Colonic mucosa (tissue), 4 donors: ENCODE measurements at places on chromosomes 2 and 18.

DNA sequence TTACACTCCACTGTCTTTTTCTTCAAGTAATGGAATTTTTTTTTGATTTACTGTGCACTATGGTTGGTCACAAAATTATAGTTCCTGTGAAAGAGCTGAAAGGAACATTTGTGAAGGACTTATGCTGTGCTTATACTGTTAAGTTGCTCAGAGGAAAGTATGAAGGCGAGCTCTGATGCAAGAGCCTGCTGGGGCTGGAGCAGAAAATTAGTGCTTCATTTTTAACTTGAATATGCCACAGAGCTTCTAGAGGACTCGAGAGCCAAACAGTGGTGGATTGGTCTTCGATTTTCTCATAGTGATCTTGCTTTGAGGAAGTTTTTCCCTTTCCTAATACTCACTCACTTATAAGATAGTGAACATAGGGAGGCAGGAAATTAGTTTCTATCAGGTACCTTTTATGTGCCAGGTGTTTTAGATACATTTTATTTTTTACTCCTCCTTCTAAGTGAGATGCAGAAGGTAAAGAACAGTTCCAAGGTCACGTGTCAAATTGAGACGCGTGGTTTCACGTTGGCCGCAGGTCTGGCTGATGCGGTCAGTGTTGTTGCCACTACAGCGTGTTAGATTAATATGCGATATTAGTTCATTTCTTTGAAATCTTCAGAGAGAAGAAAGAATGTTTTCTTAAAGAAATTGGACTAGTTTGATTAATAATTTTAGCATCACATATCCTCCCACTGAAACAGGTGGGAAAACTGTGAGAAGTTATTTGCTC, 20.2 kb downstream of the GATA6 start:
- peak; percentile 19 for DNase-seq

DNA sequence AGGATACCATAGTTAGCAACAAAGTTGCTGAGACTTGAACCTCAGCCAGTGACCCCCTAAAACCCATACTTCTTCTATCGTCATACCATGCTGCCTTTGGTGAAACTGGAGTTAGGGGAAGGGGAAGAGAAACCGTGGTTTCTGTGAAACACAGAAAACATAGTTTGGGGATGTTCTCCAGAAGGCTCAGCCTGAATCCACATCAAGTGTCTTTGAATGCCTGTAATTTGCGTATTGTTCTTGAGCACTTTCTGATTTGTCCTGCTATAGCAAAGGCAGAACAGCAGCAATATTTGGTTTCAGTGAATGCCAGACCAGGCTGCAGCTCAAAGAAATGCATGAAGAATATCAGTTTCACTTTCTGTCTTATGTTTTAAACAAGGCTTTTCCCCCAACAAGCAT, 258.7 kb downstream of the TTC32 start:
- DNase-seq, result no peak

DNA sequence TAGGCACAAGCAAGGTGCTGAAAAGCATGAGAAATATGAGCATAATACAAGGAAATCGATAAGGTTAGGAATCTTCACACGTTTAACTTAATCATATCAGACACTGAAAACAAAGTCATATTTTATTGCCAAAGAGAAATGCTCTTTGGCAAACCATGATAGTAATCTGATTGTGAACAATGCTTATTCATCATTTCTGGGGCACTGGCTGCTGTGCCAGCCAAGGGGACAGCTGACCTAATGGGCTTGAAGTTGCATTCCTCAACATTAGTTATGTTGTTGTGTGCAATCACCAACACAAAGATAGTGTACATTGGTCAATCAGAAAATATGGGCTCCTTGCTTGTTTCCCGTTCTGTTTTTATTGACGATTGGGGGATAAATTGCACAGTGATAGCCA, 83.5 kb downstream of the DPP10 start:
- DNase-seq, result no peak

GRCh38 chr2:197496695-197497094, 2.9 kb downstream of the HSPD1 start:
- no peak for DNase-seq

DNA sequence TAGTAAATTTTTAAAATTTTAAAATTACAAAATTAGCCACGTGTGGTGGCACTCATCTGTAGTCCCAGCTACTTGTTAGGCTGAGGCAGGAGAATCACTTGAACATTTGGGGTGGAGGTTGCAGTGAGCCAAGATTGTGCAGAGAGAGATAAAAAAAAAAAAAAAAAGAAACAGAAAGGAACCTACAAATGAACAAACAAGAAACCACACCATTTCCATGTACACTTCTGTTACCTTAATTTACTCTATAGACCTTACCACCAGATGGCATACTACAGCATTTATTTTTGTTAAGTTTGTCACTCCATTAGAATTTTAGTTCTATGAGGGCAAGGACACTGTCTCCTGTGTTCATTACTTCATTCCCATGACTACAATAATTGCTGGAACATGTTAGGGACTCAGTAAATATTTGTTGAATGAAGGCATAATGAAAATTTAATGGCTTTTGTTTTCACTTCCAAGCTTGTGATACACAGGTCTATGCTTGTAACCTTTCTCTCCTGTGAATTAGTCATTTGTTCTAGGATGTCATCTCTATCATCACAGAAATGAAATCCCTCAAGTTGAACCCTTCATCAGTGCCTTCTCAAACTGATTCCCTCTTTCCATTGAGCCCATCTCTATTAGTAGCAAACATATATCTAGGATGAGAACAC, 76.0 kb downstream of the ARHGAP15 start:
- DNase-seq, result no peak

DNA sequence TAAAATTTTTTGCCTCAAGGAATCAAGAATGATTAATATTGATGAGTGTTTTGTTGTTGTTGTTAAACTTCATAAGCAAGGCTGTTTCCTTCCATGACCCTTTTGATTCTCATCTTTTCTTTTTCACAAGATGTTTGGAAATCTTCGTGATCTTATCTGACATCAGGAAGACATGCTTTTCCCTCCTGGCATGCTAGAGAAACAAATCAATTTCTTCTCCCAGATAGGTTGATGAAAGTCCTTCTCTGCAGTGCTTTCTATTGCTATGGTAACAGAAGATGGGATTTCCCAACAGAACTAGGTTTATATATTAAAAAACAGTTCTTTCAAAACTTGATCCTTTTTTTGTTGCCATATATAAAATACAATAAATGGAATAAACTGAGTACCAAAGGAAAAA, 85.2 kb downstream of the EML6 start:
- no peak for DNase-seq

DNA sequence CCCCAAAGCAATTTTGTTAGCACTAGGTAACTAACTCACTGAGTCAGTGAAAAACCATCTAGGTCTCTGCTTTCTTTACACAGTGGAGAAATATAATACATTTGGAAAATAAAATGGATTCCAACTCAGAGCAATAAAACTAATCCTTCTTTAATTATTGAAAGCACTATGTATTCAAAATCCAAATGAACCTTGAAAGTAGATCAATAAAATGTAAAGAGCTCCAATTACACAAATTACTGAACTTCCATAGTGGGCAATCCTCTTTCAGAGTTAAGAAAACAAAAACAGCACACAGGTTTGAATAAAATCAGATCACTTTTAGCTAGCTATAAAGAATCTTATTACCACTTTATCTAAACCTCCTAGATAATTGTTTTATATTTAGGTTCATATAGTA, 208.1 kb downstream of the NR4A2 start:
- DNase-seq, result no peak

DNA sequence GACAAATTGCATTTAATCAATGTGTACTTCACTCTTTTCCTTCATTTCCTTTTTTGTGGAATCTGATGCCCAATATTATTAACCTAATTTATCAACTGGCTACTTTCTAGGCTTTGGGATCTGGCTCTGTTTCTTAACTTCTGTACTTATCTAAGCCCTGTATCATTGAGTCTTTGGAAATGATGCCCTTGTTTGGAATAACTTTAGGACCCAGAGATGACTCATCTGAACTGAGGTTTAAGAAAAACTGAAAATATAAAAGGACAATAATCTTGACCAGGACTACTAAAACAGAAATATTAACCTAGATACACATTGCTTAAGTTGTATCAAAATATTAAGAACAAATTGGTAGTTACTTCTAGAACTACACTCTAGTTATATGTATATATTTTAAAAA, 600.8 kb downstream of the CPS1 start:
- no peak for DNase-seq

GRCh38 chr2:144713410-144713809, 193.5 kb upstream of the ZEB2 start:
- no peak for DNase-seq

- DNase-seq, result peak; percentile 3
These were observed 277.7 kb upstream of the PXDN start for GRCh38 chr2:2021995-2022394.

DNA sequence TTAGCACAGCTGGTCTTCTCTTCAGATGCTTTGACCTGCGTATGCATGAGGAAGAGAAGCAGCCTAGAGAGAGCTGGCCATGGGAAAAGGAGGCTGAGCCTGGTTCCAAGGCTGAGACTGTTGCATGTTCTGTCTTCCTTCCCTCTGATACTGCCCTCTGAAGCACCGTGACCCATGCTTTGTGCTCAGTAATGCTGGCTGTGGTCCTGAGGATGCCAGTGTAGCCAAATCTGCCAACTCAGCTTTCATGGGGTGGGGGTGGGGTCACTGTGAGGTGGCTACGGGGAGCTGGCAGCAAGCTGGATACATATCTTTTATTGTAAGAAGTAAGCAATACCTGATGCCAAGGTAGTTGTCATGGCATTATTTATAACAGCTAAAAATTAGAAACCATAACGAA, 41.5 kb downstream of the EPAS1 start:
- DNase-seq, result no peak

- DNase-seq, result no peak
These were observed 34.2 kb downstream of the KLF7 start for GRCh38 chr2:207131594-207131993.

DNA sequence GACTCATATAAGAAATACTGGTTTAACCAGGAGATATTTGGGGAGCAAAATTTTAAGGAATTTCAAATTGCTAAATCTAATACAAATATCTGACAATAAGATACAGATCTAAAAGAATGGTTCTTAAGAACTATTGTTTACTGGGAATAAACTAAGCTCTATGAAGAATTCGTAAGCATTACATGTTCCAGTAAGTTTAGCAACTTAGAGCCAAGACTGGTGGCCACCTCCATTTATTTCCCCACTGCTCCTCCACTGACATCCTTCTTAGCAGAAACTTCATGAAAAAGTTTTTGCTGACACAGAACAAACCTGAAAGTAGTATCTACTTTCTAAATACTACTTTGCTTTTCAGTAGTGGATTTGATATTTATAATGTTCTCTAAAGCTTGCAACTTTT, 83.0 kb downstream of the ACSL3 start:
- no peak for DNase-seq

GRCh38 chr2:131588152-131588873, 60.6 kb downstream of the CCDC74A start:
- DNase-seq, result no peak

GRCh38 chr2:96402591-96402990, 67.0 kb downstream of the NCAPH start:
- DNase-seq, result no peak

DNA sequence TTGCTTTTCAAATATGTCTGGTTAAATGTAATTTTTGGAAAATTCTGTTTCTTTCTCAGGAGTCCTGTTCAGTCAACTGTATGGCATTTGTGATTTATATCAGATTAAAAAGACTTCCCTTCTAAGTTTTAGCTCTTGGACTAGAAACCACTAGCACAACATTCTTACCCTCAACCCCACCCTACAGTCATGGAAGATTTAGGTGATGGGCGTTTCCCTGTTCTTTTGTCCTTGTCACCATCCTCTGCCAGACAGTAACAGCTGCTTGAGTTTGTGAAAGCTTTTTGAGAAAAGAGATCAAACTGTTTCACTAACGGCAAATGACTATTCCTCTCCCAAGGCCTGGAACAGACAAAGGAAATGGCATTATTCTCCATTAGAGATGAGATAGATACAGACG, 31.8 kb downstream of the SERPINB5 start:
- no peak for DNase-seq

- no peak for DNase-seq
These were observed 279.2 kb downstream of the CYRIA start for GRCh38 chr2:16386431-16386830.

- DNase-seq, result no peak
These were observed 290.8 kb downstream of the PRKCE start for GRCh38 chr2:45942237-45942738.

GRCh38 chr2:181752301-181752700, 72.0 kb upstream of the NEUROD1 start:
- DNase-seq, result no peak

DNA sequence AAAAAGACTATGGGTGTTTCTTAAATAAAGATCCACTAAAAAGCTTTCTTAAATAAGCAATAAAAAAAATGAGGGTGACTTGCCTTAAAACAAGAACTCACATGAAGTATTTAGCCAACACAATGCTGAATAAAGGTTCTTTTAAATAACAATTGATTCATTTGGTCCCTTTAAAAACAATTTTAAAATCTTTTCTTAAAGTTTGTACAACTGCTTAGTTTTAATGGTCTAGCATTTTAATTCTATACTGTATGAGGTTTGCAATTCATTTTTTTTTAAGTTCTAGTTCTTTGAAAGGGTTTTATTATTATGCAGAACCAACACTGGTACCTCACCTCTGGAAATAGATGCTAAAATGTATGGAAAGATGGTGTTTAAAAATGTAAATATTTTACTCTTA, 1017.5 kb downstream of the LRP1B start:
- no peak for DNase-seq

DNA sequence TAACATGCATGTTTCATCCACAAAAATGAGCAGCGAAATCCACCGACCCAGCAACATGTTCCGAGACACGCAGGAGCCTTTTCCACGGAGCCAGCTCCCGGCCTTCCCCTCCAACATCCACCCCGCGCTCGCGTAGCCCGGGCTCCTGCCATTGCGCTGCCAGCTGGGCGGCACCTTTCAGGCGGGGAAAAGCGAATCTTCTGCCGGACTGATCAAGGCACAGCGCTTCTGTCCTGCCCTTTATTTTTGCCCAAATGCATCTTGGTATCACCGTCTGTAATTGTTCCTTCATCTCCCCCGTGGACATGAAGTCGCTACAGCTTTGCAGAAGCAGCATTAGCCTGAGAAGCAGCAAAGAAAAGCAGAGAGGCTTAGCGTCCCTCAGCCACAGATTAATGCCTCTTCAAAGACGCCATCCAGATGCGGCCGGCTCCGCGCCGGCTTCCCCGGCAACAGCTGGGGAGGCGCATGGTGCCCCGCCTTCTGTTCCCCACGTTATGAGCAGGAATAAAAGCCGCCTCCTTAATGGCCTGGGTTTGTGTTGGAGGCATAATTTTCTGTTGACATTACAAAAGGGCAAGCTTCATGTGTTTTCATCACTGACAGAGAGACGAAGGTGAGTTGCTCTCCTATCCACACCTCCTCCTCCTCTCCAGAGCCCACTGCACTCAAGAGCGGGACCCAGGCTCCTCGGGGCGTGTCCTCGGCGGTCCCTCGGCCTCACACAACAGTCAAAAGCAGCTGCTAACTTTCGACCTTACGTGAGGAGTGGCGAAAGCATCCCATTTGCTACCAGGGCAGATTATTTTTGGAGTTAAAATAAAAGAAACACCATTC, 122.1 kb upstream of the SALL3 start:
- DNase-seq, result no peak
